ENCODE measurements at places on chromosomes 7 and 10.

- DNase-seq: no peak
Measured at GRCh38 chr10:63208986-63209385, 75.9 kb downstream of the NRBF2 start.

GRCh38 chr10:50398381-50398780 is 147.1 kb upstream of the ASAH2 start:
- DNase-seq: no peak

DNA sequence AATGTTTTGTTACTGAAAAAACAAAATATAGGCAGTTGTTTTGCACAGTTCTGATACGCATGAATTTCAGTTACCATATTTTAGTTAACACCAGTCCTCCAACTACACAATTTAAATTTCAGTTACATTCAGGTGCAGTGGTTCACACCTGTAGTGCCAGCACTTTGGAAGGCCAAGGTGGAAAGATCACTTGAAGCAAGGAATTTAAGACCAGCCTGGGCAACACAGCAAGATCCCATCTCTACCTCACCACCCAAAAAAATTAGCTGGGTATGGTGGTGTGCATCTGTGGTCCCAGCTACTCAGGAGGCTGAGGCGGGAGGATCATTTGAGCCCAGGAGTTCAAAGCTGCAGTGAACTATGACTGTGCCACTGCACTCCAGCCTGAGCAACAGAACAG is 45.3 kb downstream of the ABI1 start:
- DNase-seq: no peak

- peak; percentile 55 for DNase-seq
Measured at GRCh38 chr7:142873281-142873784, 12.2 kb downstream of the TRPV6 start.

DNA sequence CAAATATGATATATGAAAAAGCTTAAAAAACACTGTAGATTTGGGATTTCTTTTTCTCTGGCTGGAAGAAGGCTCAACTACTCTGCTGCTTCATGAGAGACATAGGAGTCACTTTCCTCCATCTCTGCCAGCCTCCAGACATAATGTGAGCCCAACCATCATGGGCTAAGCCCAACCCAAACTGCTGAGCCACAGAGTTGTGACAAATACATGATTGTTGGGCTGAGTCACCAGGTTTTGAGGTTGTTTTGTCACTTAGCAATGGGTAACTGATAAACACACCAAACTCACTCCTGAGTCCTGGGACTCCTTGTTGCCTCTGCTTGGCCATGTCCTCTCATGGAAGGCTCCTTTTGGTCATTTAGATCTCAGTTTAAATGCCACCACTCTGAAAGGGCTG is 381.8 kb upstream of the FZD8 start:
- no peak for DNase-seq

- DNase-seq: no peak
Measured at GRCh38 chr7:26451997-26452396, 160.3 kb downstream of the SNX10 start.

DNA sequence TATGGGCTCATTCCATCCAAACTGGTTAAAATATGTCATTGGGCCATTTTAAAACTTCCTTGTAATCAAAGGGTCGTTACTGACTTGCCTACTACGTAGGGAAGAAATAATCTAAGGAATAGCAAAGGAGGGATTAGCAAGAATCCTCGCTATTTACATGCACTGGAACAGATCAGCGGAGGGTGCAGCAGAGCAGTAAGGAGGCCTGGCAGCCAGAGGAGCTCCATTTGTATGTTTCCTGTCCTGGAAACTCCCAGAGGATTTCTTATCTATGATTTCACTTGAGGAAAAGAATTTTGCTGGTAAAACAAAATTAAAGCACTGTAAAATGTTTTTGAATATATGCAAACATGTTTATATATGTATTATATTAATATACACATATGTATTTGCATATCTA is 107.3 kb downstream of the TPK1 start:
- no peak for DNase-seq
